ENCODE measurements at places on chromosomes 7 and 10.
A peak's percentile ranks its signal among the peaks of the same experiment; 100 is the strongest.

GRCh38 chr10:80447436-80448190, 6.5 kb upstream of the TSPAN14 start:
- no peak for DNase-seq

DNA sequence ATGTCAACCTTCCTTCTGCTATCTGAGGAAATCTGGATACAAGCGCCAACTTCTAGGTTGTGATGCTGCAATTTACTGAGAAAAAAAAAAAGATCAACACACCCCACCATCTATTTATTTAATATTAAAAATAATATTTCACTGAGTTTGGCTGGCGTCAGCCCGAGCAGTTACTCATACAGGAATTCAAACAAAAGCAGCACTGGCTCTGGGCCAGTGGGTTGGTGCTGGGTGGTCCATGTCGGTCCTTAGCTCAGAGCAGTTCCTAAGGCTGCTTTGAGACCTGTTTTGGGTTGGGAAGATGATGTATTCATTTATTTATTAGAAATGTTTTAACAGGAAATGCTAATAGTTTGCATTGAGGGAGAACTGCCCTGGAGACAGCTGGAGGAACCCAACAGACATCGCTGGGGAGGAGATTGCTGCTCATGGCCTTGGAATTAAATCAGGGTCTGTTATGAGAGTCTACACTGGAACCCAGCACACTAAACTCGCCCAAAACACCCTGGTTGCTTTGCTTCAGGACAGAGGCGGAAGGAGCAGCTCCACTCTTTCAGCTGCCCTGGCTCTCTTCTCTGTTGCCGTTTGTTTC, 36.3 kb upstream of the GOT1 start:
- DNase-seq = no peak

DNA sequence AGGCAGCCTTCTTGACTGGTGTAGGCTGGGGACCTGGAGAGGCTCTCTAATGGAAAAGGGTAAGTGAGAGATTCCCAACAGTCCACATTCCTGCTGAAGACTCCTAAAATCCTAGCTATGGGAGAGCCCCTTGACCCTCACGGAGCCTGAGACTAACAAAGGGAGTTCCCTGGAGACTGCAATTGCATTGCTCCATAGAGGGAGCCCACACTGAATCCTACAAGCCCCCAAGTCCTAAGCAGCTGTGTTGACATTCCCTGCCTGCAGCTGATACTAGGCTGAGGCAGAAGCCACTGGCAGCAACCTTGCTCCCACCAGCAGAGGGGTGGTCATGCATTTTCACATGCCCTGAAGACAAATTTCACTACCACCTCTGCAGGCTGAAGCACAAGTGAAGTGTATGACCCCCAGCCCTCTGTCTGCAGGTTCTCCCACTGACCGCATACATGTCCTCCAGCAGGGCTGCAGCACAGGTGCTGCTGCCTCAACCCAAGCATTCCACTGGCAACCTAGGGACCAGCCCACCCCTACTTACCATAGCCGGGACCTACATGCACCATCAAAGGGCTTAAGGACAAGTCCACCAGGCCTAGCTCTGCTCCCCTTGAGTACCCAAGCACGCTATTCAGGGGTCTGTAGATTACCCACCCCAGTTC, 130.3 kb upstream of the SLC13A1 start:
- DNase-seq = no peak

DNA sequence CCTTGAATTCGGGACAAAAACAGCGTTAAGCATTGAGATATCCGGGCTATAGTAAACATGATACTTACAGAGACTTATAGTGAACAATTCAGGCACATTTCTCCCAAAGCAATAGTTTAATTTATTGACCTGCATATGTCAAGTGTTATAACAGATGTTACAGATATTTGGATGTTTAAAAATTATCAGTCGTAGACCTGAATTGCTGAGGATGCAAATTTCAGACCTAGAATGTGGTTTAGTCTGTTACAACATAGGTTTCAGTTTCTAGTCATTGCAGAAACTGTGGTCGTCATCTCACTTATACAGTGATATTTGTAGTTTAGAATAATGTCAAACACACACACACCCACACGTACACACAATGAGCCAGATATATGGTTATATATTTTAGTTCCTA, 85.2 kb downstream of the VTI1A start:
- DNase-seq = peak; percentile 32

DNA sequence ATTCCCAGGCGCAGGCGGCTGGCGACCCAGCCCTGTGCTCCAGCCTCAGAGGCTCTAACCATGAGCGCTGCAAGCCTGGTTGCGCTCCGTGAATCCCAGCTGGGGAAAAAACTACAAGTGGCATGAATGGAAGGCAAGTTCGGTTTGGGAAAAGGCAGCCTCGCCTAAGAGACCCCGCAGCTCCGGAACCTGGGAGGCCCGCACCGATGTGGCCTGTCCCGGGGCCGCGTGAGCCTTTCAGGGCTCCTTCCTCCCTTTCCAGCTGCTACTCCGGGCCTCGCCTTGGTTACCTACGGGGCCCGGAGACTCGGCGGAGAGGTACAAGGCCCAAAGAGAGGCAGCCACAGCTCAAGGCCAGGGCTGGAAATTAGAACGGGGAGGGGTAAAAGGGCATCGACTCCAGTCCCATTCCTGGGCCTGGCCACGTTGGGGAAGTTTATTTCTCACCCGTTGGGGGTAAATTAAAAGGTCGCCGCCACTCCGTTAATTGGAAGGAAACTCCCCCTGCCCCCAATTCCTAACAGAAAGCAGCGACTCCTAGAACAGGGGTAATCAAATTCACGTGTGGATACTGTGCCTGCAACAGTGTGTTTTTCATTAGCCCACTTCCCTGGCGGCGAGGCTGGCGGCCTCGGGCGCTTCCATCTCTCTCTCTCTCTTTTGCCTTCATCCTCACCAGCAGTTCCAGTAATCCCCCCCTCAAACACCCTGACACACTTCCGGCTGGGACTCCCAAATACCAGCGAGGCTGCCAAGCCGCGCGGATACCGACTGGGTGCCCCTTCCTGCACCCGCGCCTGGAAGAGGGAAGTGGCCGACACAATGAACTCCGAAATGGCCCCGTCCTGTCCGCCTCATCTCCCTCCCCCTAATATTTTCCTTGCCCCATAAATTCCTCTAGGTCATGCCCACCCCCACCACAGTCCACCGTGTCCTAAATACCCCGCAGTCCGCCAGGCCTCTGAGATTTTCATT, 1.5 kb upstream of the HOXA9 start:
- no peak for DNase-seq

All from amniotic epithelial cell (primary cell).